ENCODE measurements at places on chromosomes 16 and 17.
A peak's percentile ranks its signal among the peaks of the same experiment; 100 is the strongest.

GRCh38 chr16:4176906-4177417, 60.7 kb upstream of the ADCY9 start:
- peak; percentile 29 for DNase-seq

- DNase-seq, result no peak
Measured at GRCh38 chr16:49458656-49459445, 85.2 kb downstream of the C16orf78 start.

- no peak for DNase-seq
Measured at GRCh38 chr17:4780325-4780955, 5.7 kb downstream of the VMO1 start.

DNA sequence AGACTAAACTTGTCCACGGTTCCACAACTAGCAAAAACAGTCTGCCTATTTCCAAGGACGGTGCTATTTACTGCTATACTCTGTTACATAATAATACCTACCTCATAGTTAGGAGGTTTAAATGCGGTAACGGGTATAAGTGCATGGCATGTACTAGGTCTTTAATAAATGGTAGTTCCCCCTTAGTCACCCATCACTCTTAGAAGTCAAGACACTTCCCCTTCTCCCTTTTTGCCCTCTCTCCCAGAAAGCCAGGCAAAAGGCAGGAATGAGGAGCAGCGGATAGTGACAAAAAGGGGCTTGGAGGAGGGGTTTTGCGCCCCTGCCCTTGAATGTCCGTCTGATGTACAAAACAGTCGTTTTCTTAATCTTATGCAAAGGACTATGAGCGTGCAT, 1.1 kb upstream of the LSM12 start:
- no peak for DNase-seq

DNA sequence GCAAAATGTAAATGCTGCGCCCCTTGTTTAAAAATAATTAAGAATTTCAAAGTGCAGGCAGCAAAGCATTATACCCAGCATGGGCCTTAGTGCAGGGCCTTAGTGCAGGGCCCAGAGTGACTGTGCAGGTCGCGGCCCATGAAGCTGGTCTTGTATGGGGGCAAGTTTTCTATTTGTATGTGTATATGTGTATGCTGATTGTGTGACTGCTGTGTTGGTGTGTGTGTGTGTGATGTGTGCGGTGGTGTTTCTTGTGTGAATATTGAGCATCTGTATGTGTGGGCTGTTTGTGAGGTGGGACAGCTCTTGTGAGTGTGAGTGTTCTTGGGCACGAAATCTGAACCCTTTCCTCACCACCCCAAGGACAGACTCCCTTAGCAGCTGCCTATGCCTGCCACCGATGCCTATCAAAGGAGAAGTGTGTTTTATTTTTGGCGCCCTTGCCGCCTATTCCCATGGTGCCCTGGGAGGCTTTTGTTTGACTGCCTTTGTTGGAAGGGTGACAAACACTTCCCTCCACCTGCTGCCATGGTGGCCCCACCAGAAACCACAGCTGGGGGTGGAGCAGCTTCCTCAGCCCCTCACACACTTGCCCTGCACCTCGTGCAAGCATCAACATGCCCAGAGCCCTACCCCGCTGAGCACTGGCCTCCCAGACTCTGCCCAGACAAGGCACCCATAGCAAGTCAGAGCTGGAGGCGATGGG, 18.0 kb downstream of the CCR7 start:
- no peak for DNase-seq

DNA sequence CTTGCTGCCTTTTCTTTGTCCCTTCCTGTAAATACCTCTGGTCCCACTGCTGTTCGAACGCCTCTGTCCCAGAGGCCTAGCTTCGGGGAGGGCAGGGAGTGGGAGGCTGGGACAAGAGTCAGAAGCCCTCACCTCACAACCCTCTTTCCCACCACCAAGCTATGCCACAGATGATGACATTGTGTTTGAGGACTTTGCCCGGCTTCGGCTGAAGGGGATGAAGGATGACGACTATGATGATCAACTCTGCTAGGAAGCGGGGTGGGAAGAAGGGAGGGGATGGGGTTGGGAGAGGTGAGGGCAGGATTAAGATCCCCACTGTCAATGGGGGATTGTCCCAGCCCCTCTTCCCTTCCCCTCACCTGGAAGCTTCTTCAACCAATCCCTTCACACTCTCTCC, 10.4 kb downstream of the ARRB2 start:
- no peak for DNase-seq

DNA sequence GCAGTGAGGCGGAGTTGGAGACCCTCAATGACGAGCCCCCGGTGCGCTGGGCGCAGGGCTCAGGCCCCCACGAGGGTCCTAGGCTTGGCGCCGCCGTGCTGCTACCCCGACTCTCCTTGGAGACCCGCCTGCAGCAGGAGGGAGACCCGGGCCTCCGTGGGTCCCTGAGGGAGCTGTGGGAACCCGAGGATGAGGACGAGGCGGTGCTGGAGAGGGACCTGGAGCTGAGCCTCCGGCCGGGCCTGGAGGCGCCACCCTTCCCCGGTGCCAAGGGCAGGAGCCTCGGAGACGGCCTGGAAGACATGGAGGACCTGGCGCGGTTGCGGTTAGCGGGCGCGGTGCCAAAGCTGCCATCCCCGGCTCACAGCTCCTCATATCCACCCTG, 2.3 kb downstream of the MYO15B start:
- no peak for DNase-seq

DNA sequence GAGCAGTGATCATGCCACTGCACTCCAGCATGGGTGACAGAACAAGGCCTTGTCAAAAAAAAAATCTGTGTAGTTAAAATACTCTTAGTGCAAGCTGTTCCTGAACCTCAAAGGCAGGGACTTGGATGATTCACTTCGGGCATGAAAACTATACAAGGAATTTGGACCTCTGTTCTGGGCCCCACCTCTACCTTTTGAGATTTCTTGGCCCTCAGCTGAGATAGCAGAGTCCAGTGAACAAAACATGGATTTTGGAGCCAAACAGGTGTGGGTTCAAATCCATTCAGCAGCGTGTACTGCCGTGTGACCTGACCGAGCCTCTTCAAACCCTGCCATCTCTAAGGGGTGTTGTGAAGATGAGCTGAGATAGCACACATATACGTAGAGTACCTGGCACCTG, 6.8 kb downstream of the SLC13A2 start:
- DNase-seq, result no peak

GRCh38 chr17:57366558-57367351, 110.4 kb downstream of the MSI2 start:
- DNase-seq, result no peak

- no peak for DNase-seq
Measured at GRCh38 chr17:70563281-70563820, 394.0 kb downstream of the KCNJ2 start.

DNA sequence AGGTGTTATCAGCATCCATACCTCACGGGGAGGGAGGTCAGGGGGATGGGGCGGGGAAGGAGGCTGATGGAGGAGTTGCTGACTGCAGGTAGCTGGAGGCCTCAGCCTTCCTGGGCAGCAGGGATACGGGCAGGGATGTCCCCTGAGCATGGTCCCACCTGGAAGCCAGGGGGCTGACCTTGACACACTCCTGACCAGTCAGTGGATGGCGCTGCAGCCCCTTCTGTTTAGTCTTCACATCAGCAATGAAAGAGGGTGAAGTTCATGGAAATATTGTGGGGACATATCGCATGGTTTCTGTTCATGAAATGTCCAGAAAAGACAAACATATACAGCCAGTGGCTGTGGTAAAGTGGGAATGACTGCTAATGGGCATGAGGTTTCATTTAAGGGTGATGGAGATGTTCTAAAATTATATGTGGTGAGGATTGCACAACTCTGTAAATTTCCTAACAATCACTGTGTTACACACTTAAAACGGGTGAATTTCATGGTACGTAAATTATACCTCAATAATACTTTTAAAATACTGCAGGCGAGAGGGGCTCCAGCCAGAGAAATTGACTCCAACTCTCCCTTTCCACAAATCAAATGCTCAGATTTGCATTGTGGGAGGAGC, 489.6 kb downstream of the CDH13 start:
- DNase-seq, result no peak

GRCh38 chr17:16313139-16314090, 39.9 kb downstream of the CENPV start:
- DNase-seq, result peak; percentile 80

DNA sequence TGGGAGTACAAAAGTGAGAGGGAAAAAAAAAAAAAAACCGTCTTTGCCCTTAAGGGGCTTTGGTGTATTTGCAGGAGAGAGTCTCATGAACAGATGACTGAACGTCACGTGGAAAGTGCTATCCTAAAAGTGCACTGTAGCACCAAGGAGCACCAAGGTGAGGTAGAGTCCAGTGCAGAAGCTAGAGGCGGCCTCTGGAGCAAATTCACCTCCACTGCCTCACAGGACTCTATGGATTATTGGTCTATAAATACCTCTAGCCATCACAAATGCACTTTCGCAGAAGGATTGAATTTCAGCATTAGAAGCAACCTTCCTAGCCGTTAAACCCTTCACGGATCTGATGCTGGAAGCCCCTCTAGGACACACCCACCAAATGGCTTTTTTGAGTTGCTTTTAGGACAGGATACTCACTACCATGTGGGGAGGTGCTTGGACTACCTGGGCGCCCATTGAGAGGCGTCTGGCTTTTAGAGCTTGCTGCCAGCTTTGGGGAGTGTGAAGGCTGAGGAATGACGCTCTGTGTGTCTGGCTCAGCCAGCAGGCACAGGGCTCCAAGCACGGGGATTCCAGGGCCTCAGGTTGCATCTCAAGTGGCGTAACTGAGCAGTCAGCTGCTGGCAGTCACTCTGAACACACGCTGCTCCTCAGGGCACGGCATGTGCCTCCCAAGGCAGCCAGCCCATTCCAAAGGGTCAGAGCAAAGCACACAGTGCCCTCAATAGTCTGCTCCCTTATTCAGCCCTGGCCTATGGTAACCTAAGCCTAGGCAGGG, 52.7 kb downstream of the CDRT4 start:
- DNase-seq, result no peak

DNA sequence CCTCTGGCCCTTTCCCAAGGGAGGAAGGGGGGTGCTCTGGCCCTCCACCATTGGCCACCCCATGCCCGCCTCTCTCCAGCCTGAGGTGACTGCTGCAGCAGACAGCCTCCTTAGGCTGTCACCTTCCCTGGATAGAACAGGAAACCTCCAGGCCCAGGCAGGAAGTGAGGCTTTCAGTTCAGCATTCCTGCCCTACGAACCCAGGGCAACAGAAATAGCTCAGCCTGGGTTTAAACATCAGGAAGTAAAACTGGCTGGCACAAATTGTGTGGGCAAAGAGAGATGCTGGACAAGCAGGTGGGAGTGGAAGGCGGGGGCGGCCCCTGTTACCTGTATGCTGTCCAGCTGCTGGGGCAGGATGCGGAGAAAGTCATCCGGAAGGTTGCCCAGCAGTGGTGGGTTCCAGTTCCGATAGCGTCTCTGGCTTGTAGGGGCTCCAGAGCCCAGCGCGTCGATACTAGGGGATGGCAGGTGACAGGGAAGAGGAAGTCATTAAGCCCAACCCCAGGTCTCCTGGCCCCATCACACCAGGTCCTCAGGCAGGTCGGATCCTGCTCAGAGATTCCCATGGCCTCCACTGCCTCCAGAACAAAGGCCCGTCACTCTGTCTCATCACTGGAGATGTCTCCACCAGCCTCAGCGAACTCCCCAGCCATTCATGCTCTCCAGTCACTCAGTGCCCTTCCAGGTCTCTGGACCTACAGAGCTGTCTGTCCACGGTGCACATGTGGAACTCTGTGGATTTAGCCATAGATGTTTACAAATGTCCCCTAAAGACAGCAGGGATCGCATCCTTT, 23.6 kb upstream of the MRPS23 start:
- DNase-seq, result no peak

- no peak for DNase-seq
Measured at GRCh38 chr17:64176556-64176955, 46.6 kb upstream of the ERN1 start.

DNA sequence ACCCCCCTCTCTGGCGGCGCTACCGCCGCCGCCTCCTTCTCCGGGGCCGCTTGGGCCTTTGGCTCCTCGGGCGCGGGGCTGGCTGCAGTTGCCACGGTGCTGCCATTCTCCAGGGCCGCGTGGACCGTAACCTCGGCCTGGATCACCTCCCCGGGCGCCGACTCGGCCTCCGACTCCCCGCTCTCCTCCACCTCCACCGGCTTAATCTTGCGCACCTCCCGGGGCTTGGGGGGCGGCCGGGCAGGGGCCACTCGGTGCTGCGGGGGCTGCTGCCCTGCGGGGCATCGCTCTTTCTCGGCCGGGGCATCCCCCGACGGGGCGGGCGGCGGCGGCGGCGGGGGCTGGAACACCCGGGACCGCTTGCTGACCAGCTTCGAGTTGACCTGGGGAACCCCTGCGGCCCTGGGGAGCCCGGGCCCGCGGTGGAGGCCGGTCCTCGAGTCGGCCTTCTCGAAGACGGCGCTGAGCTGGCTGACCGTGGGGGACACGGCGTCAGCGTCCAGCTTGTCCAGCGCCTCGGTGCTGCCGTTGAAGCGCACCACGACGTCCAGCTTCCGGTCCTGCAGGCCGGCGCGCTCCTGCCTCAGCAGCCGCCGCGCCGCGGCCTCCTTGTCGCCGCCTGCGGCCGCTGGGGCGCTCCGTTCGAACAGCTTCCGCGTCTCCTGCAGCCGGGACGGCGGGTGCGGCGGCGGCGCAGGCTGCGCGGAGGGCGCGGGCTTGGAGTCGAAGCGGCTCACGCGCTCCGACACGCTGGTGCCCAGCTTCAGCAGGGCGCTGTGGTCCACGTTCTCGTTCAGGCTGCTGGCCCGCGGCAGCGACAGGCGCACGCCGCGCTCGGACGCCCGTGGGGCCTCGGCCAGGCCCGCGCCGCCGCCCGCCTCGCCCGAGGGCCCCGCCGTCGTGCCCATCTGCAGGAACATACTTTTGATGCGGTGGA, 792 bp downstream of the PPP1R9B start:
- DNase-seq, result no peak

All from kidney epithelial cell (primary cell).